ENCODE measurements at places on chromosomes 1 and 21.

- no peak for DNase-seq
Measured at GRCh38 chr1:12566484-12567287, 51.3 kb downstream of the DHRS3 start.

DNA sequence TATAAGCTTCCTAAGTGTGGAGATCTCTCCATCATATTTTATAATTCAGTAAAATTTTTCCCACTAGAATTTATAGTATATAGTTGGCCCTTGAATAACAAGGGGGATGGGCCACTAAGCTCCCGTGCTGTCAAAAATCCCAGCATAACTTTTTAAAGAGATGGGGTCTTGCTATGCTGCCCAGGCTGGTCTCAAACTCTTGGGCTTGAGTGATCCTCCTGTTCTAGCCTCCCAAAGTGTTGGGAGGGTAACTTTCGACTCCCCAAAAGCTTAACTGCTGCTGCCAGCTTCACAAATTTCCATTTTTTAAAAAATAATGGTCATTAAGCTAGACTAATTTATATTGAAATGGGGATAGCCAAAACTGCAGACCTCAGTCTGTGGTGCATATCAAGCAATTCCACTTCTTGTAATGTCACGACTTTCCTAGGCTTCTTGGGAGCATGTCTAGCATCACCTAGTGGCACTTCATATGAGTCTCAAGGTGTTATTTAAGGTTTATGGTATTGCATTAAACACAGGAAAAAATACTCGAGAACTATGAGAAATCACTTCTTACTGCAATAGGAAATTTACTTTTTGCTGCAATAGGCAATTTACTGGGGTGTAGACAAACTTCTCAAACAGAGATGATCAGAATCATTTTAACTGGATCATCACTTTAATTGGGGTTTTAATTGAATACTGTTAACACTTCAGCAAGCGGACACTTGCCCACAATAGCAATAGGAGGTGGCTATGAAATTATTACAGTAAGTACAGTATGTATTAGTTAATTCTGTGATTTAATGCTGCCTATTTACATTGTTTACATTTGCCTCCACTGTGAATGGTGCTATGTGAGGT, 19.3 kb upstream of the ACTA1 start:
- DNase-seq = no peak

- DNase-seq = no peak
Measured at GRCh38 chr1:183903101-183903500, 98.2 kb downstream of the RGL1 start.

DNA sequence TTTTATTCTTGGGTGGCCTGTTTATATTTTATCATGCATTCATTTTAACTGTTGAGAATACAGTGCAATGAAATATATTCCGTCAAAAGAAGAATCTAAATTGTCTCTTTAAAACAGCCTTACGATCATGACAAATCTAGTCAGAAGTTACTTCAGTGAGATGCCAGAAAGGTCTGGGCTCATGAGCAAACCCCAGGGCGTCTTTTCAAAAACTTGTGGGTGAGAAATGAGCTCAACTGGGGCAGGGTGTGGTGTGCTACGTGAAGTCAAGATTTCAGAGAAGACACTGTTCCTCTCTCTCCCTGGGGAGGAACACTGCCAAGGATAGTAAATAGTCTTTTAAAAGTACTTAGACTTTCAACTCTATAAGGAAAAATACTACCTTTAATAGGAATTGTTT, 13.4 kb upstream of the UAP1 start:
- DNase-seq = no peak

- no peak for DNase-seq
Measured at GRCh38 chr1:29984862-29985605, 738.4 kb downstream of the MATN1 start.

- DNase-seq = no peak
Measured at GRCh38 chr1:64425521-64425920, 44.4 kb upstream of the CACHD1 start.

DNA sequence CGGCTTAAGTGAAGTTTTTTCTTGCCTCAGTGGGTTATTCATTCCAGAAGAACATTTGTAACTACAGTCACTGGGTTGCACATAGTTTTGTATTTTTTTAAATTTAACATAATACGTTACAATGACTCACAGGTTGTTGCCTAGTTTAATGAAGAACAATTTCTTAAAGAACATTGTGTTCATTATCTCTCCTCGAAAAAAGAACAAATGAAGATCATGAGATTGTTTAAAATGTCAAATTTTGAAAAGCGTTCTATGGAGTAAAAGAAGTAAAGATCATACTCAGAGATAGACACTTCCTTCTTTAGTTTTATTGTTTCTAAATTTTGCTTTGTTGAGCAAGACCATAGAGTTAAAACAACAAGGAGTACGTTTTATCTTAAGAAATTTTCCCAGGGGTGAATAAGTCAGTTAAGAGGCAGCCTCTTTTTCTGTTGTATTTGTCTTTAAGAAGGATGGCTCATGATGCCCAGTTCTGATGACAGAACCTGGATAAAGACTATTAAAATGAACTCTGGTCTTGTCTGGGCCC, 10.5 kb upstream of the SLAMF1 start:
- no peak for DNase-seq

DNA sequence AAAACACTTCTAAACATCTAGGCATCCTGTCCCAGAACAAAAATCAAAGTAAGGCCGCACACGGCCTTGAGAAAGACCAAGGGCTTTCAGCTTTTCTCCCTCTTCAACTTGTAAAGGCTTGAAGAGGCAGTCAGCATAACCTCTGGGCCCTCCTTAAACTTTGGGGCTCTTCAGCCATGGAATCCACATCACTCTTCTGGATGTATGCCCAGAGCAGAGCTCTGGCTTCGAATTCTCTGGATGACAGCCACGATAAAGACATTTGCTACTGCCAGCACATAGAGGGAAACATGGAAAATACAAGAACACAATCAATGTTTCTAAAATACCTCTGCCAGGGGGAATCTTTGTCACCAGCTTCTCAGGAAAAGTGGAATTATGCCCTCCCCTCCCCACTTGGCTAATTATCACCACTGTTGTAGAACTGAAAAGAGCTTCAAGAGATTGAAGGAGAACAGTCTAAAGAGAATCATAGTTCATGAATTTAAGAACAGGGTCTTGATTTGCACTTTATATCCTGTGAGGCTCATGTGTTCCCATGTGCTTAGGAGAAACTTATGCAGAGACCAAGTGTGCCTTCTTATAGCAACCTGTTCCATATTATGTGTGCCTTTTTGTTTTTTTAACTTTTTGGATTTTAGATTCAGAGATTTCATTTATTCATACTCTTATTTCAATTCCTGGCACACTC, 39.0 kb upstream of the DPT start:
- no peak for DNase-seq

DNA sequence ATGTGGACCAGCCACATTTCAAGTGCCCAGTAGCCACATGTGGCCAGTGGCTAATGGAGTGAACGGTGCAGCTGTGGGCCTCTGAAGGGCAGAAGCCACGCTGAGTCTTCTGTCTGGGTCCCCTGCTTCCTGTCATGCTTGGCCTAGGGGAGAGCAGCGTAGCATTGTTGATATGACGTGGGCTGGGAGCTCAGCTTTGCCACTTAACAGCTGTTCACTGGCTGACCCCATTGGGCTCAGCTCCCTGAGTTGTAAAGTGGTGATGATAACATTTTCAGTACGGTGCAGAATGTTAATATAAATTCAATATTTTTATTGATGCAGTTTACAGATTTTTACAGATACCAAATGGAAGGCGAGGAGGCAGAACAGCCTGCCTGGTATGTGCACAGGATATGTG, 4.5 kb downstream of the PODN start:
- DNase-seq = no peak

DNA sequence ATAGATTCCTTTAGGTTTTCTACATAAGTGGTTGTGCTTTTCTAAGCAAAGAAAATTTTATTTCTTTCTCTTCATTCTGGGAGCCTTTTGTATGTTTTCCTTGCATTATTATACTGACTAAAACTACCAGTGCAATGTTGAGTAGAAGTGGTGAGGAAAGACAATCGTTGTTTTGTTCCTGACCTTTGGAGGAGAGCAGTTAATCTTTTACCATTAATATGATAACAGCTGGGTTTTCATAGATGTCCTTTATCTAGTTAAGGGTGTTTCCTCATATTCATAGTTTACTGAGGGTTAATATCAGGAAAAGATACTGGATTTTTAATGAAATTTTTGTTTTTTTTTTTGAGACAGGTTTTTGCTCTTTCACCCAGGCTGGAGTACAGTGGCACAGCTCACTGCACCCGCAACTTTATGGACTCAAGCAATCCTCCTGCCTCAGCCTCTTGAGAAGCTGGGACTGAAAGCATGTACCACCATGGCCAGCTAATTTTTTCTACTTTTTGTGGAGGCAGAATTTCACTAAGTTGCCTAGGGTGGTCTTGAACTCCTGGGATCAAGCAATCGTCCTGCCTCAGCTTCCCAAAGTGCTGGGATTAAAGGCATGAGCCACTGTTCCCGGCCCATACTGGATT, 9.0 kb upstream of the KCTD3 start:
- no peak for DNase-seq

DNA sequence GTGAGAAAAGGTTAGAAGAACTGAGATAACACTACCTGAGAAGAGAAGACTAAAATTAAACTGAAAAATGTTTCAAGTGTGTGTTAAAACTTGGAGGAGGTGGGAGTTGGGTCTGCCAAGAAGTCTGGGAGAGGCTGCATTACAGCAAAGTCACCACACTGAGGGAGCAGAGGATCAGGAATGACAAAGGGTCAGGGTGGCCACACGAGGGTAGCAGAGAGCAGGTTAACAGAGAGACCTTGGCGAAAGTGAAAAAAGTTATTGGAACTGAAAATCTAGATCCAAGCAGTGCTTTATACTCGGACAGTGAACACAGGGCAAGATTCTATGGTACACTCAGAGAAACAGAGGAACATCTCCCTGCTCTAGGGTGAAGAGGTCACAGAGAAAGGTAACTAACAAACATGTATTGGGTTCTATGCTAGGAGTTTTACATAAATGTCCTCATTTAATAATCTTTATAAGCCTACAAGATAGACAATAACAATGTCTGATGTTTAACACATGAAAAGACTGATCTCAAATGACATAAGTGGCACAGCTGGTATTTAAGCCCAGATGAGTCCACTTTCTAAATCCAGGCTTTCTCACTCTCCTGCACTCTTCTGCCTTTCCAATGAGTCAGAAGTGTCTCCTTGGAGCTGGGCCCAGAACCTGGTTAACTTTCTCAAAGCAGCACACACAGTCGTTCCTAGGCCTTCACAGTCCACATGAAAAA, 10.3 kb upstream of the CADM3 start:
- DNase-seq = peak; percentile 68

DNA sequence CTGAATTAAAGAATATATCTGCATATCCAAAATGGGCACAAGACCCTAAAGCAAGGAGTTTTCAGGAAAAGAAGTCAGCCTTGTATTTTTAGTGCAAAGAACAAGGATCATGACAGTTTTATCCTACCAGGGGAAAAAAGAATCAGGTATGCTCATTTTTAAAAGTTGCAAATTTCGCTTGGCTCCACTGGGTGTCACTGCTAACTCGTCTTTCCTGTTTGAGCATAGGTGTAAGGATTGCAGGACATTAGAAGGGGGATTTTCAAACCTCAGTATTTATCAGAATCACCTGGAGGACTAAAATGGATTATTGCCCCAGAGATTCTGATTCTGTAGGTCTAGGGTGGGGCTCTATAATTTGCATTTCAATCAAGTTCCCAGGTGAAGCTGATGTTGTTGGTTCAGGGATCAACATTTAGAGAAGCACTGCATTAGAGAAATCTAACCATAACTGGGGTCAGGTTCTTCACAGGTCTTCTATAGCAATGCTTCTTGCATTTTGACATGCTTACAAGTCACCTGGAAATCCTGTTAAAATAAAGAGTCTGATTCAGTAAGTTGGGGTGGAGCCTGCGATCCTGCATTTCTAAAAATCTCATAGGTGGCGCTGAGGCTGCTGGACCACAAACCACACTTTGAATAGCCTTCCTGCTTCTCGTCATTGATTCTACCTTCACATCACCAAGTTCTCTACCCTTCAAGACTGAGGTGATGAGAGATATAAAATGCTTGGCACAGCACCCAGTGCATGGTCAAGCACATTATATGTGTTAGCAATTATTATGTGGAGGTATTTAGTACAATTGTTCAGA, 39.6 kb downstream of the NUF2 start:
- peak; percentile 31 for DNase-seq

DNA sequence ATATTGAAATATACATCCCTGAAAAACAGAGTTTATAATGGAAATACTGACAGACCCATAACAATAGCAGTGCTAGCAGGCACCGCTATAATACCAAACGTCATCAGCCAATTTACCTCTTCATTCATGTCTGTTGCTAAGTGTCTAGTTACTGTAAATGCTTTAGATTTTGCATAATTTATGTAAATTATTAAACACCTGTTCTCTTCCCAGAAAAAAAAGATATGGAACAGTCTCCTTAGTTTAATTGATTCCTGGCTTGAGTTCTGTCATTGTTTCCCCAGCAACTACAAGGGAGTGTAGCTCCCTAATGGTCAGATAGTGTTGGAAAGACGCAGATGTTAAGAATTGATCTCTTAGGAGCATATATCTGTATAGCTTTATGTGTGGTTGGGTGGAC, 817.9 kb upstream of the ADGRL2 start:
- no peak for DNase-seq

GRCh38 chr1:206843626-206844025, 21.8 kb upstream of the IL20 start:
- no peak for DNase-seq

DNA sequence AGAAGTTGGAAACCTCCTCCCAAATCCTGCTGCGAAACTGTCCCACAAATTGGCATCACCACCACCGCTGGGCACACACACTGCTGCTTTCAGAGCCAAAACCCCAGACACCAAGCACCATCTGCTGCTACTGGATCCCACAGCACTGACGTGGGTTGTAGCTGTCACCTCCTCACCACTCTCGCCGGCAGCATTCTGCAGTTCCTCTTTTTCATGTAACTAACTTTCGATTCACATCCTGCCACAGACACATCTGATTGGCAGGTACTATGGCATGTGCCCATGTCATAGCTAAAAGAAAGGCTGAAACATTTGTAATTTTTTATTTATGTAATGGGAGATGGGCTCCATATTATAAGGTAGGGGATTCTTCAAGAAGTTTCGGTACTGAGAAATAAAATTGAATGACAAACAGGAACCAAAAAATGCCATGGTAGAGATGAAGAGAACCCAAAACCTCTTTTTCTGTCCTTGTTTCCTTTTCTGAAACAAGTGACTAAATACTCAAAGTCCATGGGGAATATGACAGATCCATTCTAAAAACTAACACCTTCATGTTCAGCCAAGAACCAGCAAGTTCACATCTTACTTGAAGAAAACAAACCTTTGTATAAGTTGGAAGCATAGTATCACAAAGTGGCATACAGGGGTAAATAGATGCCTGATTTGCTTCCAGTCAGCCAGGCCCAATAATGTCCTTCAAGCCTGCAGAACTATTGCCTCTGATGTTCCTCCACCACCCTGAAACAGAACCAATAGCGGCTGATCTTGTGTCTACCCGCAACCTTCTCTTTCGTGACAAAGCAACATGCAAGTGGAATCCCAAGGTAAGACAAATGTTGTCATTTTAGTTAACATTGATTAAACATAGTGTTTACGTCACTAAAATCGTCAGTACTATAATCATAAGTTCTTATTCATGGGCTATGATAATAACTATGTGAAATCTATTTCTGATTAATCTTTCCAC, 26.6 kb upstream of the RGS13 start:
- DNase-seq = peak; percentile 80
